ENCODE measurements at places on chromosomes 3 and 15. TPM values are rescaled to one million over a fixed set of nuclear protein-coding genes. Genes with fewer than 3 reads are reported as not detected.
A peak's percentile ranks its signal among the peaks of the same experiment; 100 is the strongest.

Gene CLSTN2
- total RNA-seq, result 2.8 TPM

Gene THRB
- 28.4 TPM for total RNA-seq

- H3K4me1 ChIP-seq, result no peaks in the 10 kb centered on the region
- H3K4me3 ChIP-seq, result no peak overlapping the region
- no peak overlapping the region for H3K27ac ChIP-seq
- H3K36me3 ChIP-seq, result no peaks in the 10 kb centered on the region
- no peak for DNase-seq
- H3K27me3 ChIP-seq, result no peaks in the 10 kb centered on the region
Observed at GRCh38 chr3:17062736-17063135, 178.0 kb downstream of the PLCL2 start.

Gene SLC51A
- 0.62 TPM for total RNA-seq

DNA sequence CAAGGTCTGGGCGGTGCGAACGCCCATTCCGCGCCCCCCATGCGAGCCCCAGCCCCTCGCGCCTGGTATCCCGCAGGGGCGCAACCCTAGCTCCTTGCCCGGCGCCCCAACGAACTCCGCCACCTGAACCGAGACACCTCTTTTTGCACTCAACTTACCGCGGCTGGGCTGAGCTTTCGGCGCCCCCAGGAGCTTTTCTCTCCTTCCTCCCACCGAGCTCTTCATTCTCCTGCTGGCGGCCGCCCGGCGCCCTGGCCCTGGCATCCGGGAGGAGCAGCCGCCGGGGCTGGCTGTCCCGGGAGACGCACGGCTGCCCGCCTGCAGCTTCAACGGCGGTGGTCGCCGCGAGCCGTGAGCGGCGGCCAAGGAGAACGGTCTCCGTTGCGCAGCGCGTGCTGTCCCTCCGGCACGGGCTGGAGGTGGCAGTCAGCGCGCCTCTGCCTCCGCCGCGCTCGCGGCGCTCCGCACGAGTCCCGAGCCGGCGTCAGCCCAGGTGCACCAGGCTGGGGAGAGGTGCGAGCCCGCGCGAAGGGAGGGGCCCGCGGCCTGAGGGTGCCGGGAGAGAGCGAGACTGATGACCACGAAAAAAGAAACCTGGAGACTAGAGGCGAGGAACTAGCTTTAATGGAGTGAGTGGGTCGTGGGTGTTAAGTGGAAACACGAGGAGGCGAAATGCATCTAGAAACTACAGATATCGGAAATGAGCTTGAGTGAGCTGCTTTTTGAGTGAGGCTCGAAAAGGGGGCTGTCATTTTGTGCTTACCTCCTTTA is 621.5 kb upstream of the ZNF385D start:
- no peak overlapping the region for H3K27ac ChIP-seq
- peak; percentile 52 for DNase-seq
- peaks cover 81% of the 10 kb centered on the region for H3K27me3 ChIP-seq
- peak overlapping the region; percentile 64 for H3K4me3 ChIP-seq
- H3K4me1 ChIP-seq, result peaks cover 5% of the 10 kb centered on the region

DNA sequence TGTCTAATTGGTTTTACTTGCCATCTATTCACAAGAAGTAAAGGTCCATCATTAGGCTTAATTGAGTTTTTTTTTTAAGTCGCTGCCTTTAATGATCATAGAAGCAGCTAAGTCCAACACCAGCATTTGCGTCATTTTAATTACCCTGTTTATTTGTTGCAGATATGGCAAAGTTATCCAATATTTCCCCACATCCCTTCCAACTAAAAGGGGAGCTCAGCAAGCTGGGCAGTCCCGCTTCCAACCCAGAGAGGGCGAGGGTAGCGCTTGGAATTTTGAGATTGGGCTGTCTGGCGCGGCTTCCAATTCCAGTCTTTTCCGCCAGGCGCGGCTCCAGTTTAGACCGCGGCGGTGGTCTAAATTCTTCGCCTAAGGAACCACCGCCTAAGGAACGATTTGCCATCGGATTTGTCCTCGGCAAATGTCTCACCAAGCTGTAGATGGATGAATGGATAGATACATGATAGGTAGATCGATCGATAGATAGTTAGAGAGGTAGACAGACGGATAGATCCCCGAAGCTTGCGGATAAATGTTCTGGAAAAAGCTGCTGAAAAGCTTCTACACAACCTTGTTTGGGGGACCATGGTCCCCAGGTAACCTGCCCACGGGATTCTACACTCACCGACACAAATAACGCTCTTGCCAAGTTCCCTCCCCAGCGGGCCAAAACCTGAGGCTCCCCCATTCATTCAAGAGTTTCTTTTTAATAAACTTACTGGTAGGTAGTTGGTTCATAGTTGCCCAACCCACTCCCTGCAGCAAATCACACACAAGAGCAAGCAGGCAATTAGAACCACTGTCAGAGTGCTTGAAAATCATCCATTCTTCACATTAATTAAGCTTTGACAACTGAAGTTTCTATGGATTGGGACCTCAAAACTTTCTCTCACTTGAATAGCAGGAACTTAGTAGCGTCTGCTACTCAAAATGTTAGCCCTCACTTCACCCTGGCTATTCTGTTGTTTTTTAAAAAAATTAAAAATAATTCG is 49.1 kb downstream of the ZIC4 start:
- H3K36me3 ChIP-seq, result no peaks in the 10 kb centered on the region
- H3K4me3 ChIP-seq, result no peak overlapping the region
- no peak overlapping the region for H3K27ac ChIP-seq
- no peak for DNase-seq

Measured in progenitor cell of endocrine pancreas (in vitro differentiated cells).